ENCODE measurements at places on chromosomes 6 and 20.

DNA sequence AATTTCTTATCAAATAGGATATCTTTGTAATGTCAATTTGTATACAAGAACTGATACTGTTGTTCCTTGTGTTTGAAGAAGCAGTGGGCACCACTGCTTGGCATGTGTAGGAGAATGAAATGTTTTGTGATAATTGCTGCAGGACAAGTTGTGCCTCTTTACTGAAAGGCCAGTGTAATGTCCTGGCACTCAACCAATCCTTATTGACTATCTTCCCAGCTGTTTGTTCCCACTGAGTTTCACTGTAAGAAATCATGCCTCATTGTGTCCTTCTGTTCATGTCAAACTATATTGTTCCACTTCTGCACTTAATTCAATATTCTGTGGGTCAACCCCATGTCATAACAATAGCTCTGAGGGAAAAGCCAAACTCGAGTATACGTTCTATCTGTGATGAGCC lies 136.1 kb upstream of the FAM83B start:
- no peak for DNase-seq

DNA sequence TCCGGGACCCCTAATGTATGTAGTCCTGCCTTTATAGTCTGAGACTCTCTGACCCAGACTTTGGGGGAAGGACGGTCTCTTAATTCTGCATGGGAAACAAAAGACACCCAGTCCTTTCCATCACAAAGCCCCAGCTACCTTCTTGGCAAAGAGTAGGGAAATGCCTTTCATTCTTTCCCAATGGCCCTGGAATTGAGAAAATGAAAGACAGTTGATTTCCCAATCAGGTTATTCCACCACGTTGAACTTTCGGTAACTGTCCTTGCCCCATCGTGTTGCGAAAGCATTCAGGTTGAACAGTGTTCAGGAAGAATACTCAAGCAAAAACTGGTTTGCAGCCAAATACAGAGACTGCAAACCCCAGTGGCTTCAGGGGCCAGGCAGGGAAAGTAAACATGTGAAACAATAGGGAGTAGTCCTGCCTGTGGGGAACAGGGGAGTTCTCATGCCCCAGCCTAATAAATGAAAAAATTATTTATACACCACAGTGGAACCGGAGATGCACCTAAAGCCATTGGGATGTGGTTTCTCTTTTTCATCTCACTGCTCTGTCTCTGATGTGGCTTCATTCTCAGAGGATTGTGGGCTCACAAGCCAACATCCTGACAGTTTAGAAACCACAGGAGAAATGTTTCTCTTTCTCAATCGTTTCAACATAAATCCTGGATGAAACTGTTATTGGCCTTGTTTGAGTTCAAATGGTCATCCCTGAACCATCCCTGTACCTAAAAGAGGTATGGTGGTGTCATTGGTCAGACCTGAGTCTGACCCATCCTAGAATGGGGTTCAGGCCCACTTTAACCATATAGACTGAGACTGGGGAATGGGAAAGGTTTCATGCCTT lies 44.2 kb upstream of the SLC9A8 start:
- DNase-seq, result no peak

- no peak for DNase-seq
Observed at GRCh38 chr20:37920679-37921322, 17.9 kb downstream of the VSTM2L start.

DNA sequence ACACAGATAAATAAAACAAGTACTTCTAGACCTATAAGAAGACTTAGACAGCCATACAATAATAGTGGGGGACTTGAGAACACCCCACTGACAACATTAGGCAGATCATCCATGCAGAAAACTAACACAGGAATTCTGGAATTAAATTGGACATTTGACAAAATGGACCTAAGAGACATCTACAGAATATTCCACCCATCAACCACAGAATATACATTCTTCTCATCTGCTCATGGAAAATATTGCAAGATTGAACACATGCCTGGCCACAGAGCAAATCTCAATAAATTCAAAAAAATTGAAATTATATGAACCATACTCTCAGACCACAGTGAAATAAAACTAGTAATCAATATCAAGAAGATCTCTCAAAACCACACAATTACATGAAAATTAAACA lies 44.3 kb upstream of the KIAA1586 start:
- no peak for DNase-seq

DNA sequence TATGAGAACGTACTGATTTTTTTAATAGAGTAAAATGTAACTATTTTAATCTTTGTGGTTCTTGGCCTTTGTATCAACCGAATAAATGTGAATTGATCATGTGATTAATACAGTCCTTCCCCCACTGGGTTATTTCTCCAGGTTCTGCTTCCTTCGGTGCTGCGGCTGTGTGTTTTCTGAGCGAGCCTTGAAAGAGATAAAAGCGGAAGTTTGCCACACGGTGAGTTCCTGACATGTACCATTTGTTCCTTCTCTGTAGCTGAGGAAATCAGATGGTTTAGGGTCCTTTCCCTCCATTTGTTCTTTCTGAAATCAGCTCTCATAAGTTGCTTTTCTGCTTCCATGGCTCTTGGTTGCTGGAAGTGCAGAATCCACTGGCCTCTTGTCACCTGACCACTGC lies 15.5 kb downstream of the RTF2 start:
- no peak for DNase-seq

DNA sequence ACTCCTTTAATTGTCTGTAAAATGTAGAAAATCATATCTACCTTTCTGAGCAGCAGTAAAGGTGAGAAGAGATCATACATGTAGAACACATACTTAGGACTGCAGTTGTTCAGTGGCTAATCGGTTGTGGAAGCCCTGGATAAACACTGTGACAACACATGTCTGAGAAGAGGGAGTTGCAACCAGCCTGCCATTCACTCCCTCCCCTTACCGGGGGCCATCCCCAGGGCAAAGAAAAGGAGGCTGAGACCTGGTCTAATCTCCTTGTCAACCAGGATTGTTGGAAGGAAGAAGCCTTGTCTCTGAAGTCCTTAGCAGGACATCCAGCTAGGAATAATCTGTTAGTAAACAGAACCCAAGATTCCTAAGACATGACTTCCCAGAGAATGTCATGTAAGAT lies 462.5 kb upstream of the AGPAT4 start:
- DNase-seq, result no peak

- no peak for DNase-seq
Observed at GRCh38 chr20:20956513-20956931, 149.6 kb downstream of the LINC00237 start.

GRCh38 chr6:89117211-89118108 lies at the start of gene SRSF12:
SRSF12 (minus strand) TSS chr6:89118071; CDS start chr6:89117887, 184 bp downstream.
- no peak for DNase-seq

- DNase-seq, result no peak
Observed at GRCh38 chr20:41095110-41095969, 42.0 kb upstream of the PLCG1 start.

GRCh38 chr6:133062696-133063306 lies 178.4 kb upstream of the EYA4 start:
- no peak for DNase-seq

GRCh38 chr6:48069280-48069679 lies 41.7 kb downstream of the PTCHD4 start:
- no peak for DNase-seq

DNA sequence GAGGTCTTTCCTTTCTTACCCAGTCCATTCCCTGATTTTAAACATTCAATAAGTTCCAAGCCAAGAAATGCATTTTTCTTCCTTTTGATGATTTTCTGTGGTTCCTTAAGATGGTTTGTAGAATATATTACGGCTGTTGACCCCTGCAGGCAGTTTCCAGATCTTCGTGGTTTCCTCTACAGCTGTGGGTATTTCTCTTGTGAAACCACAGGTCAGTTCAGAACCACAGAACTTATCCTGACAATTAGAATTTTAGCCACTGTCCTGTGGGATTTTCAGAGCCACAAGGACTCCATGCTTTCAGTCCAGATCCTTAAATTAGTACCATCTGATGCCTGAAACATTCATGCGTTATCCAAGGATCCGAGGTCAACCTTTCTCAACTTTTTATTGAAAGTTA lies 29.7 kb upstream of the EXOC2 start:
- no peak for DNase-seq

DNA sequence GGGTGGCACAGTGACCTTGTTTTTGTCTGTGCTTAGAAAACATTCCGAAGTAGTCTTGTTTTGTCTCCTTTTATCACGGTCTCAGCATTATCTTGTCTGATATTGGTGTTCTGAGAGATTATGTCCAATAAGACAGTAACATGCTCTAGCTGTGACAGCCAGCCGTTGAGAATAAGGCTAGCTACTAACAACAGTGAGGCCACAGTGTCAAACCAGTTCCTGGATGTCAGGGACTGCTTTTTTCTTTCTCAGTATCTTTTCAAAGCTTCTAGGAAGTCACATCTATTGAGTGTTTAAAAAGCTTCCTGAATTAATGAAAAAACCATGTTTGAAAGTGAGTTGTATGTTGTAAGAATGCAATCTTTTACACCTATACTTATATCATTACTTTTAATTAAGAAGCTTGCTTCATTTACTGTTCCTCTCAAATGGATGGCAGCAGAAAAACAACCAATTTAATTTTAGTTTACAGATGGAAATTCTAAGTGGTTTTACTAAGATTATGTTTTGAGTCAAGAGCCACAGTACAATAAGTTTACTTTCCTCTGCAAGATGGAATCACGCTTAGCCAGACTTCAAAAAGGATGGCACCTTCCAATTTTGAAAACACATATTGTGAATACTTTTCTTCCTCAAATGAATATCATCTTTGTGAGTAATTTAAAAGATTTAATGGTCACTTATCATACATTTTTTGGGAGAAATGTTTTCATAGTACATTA lies 53.1 kb downstream of the MAP3K7 start:
- no peak for DNase-seq

- no peak for DNase-seq
Observed at GRCh38 chr6:18025596-18025995, 38.2 kb upstream of the KIF13A start.

- DNase-seq, result no peak
Observed at GRCh38 chr6:52697903-52698302, 27.0 kb downstream of the TMEM14A start.

DNA sequence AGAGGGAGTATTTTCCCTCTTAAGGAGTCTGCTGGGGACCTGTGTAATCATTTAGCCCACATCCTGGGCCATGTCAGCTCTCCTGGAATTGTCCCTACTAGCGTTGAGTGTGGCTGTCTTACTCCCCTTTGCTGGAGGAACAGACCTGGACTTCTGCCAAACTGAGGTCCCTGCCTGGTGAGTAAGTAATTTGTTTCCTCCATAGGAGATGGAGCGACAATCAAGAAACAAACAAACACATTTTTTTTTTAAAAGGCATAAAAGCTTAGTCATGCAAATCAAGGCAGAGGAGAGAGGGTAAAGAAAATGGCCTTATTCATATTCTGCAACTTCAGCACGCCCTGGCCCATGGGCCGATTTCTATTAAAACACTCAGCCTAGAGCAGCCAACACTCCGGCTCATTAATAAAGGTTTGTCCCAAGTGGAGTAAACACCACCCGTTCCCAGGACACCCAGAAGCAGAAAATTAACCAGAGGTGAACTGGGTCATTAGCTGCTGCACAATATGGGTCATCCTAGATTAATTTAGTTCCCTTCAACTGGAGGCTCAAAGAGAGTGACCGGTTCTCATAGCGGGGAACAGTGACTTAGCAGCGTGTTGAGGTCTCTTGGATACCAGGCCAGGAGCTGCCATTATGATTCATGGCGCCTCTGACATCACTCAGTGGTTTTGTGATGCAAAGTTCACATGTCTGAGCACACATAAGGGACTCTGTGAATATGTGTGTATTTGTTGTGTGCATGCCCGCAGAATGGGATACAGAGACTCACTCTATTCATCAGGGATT lies 165.0 kb upstream of the SULF2 start:
- DNase-seq, result no peak

GRCh38 chr6:144715344-144715743 lies 430.2 kb downstream of the UTRN start:
- no peak for DNase-seq

DNA sequence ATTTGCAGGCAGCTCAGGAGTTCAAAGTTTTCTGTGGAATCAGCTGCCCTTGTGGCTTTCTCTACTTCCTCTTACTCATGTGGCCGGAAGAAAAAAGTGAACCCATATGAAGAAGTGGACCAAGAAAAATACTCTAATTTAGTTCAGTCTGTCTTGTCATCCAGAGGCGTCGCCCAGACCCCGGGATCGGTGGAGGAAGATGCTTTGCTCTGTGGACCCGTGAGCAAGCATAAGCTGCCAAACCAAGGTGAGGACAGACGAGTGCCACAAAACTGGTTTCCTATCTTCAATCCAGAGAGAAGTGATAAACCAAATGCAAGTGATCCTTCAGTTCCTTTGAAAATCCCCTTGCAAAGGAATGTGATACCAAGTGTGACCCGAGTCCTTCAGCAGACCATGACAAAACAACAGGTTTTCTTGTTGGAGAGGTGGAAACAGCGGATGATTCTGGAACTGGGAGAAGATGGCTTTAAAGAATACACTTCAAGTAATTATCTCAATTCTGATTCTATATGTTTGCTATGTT lies 1.1 kb downstream of the MGME1 start:
- no peak for DNase-seq

GRCh38 chr6:49527320-49527719 lies 23.1 kb upstream of the C6orf141 start:
- no peak for DNase-seq

- no peak for DNase-seq
Observed at GRCh38 chr6:163637524-163637923, 223.0 kb downstream of the QKI start.

DNA sequence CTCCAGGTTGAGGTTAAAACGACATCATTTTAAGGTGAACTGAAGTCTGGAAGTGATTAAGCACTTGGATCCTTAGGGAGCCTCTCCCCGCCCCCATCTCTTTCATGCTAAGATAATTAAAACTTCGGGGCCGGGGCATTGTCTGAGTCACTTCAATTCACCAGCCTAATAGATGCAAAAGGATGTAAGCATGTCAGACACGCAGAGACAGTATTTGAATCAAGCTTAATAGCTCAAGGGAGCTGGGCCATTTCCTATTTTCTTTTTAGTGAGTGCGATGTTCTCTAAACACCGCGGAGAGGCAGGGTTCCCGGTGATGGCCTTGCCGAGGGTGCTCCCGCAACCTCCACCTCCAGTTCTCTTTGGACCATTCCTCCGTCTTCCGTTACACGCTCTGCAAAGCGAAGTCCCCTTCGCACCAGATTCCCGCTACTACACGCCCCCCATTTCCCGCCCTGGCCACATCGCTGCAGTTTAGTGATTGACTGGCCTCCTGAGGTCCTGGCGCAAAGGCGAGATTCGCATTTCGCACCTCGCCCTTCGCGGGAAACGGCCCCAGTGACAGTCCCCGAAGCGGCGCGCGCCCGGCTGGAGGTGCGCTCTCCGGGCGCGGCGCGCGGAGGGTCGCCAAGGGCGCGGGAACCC lies 516 bp upstream of the IRF4 start:
- DNase-seq, result no peak

DNA sequence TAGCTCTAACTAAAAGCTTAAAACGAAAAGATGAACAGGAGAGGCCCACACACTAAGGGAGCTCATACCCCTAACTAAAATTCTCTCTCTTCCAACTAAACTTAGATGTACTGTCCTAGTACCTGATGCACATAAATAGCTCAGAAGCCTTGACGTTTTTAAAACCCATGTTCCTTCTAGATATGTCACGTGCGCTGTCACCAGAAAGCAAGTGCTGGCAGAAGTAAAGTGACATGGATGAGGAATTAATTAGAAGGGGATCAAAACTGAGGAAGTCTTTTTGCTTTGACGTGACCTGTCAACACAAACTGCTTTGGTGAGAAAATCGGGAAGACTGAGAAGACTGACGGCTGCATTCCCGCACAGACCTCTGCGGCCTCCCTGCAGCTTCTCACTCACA lies 142.5 kb downstream of the ZMYND8 start:
- no peak for DNase-seq
